ENCODE measurements at places on chromosomes 12 and 14. TPM values are rescaled to one million over a fixed set of nuclear protein-coding genes. Genes with fewer than 3 reads are reported as not detected.

MLEC gene
- 15.1 TPM for polyA plus RNA-seq

VWF gene
- polyA plus RNA-seq, result 3.2 TPM

LGMN gene
- 62.9 TPM for polyA plus RNA-seq

FLVCR2 gene
- polyA plus RNA-seq, result 0.50 TPM

KRT75 gene
- polyA plus RNA-seq, result not detected

TSHR gene
- polyA plus RNA-seq, result not detected

TCTN1 gene
- polyA plus RNA-seq, result 10.1 TPM

TPH2 gene
- not detected for polyA plus RNA-seq

CDKN1B gene
- 27.6 TPM for polyA plus RNA-seq

GLIPR1L1 gene
- not detected for polyA plus RNA-seq

Data from stomach (tissue), 19 donors.